Bronchial epithelial cell (primary cell): ENCODE measurements at places on chromosomes 7 and 10.

- no peak for DNase-seq
Measured at GRCh38 chr7:50396856-50397255, 53.3 kb downstream of the FIGNL1 start.

- no peak for DNase-seq
Measured at GRCh38 chr7:55575733-55576132, 3.4 kb upstream of the VOPP1 start.

- DNase-seq: no peak
Measured at GRCh38 chr10:62915158-62915557, 99.0 kb upstream of the EGR2 start.

- DNase-seq: no peak
Measured at GRCh38 chr7:143979998-143980397, 20.1 kb upstream of the OR6B1 start.

GRCh38 chr10:133040198-133040597 lies 47.5 kb upstream of the ADGRA1 start:
- no peak for DNase-seq
